Activated T-helper 1 cell treated with anti-CD3 and anti-CD28 coated beads, Interleukin-2, amount 50 U/mL, for 16 hours (primary cell): ENCODE measurements at places on chromosomes 1 and 21.

DNA sequence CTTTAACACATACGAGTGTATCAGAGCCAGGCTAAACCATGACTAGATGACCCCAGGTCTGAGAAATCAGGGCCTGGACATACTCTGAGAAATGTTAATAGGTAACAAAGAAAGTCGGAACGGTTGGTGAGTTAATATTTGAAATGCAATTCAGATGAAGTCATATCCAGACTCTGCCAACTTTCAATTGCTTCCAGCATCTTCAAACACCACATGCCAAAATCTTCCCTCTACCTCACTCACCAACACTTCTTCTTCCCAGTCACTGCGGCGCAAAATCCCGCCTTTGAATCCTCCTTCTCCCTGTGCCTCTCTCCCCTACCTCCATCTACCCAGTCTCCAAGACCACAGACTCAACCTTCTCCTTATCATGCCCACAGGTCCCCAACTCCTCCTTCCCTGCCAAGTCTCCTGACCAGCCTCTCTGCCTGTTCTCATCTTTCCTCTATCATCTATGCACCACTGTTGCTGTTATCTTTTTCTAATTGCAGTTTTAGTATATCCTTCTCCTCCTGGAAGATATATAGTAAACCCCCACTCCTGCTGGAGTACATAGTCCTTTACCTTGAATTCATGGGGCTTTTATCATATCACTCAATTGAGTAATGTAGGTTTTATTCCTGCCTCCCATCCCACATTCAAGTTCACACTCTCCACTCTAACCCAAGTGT lies 41.3 kb downstream of the ZBTB18 start:
- no peak for DNase-seq

- peak; percentile 48 for DNase-seq
These were observed 810 bp downstream of the SLC19A1 start for GRCh38 chr21:45541221-45542039.

DNA sequence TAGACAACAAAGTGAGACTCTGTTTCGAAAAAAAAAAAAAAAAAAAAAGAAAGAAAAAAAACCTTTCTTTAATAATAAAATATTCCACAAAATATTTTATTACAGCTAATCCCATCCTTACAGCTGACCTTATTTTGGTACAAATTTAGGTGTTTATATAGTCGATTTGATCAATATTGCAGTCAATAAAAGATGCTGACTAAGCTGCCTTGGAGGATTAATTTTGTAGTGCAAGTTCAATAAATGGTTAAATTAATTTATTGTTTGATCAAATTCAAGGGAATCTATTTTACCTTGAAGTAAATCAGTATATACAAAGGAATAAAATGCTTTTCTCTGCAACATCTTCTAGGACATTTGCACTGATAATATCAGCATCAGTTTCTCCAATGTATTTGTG lies 1764.3 kb downstream of the NCAM2 start:
- DNase-seq, result no peak

- DNase-seq, result no peak
These were observed 116.5 kb upstream of the ATP1B1 start for GRCh38 chr1:168989985-168990384.

- DNase-seq, result no peak
These were observed 865 bp downstream of the ADPRS start for GRCh38 chr1:36089393-36090121.

GRCh38 chr1:102901996-102902395 lies 206.3 kb downstream of the COL11A1 start:
- DNase-seq, result no peak

DNA sequence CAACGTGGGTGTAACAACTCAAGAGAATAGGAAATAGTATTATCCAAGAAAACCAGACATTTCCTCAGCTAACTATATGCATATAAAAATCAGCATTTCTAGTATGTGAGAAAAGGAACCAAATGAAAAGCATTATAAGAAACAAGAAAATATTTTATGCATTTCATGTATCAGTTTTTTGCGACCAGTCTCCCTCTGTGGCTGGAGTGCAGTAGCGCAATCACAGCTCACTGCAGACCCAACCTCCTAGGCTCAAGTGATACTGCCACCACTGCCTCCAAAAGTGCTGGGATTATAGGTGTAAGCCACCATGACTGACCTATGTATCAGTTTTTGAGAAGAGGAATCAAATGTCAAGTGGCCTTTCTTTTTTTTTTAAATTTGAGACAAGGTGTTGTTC lies 31.0 kb downstream of the SLC16A1 start:
- no peak for DNase-seq

DNA sequence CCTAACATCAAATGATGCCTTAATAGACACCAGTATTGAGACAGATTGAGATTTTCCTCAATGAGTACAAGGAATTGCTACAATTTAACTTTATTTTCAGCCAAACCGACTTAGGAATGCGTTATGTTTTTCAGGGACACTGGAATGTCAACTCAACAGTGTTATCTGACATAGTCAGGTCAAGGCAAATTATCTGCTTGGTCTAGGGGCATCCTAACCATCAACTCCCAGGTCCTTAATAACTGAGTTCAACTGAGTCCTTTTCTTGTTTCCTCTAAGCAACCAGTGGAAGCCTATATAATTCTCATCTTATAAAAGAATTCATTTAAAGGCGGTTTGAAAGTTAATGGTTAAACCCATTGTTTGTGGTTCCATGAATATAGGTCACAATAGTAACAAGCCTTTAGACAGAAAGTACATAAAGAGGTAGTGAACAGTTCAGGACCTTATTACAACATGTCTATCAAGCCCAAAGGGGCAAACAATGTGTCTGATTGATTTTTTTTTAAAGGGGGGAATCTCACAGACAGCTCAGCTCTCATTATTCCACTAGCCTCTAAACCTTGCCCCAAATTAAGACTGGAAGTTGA lies 32.3 kb upstream of the NR5A2 start:
- DNase-seq, result no peak
